ENCODE measurements at places on chromosomes 11 and 22.

DNA sequence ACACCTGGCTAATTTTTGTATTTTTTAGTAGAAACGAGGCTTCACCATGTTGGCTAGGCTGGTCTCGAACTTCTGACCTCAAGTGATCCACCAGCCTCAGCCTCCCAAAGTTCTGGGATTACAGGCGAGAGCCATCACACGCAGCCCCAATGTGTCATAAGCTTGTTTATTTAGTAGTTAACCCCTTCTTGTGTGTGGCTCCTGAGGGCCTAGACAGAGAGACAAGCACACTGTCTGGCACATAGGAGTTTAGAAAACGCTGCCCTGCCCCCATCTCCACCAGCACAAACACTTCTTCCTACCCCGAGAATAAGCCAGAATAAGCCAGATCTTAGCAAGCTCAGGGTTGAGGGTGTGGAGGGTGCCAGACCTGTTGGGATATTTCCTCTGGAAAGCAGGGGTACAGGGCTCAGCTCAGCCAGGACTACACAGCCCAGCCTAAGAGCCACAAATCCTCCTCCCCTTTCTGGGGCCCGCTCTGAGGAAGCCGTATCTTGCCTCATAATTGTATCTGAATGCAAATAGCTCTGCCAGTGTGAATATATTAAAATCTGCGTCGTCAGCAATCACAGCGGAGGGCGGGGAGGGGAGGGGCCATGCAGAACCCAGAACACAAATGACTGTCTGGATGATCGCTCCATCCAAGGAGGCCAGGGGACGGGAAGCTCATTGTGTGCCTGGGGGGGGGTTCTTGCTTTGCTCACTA, 247.3 kb downstream of the MN1 start:
- no peak for DNase-seq

- peak; percentile 30 for DNase-seq
Measured at GRCh38 chr11:69915501-69916250, 96.5 kb upstream of the FGF3 start.

- DNase-seq, result peak; percentile 43
Measured at GRCh38 chr11:30855383-30856006, 269.3 kb upstream of the MPPED2 start.

DNA sequence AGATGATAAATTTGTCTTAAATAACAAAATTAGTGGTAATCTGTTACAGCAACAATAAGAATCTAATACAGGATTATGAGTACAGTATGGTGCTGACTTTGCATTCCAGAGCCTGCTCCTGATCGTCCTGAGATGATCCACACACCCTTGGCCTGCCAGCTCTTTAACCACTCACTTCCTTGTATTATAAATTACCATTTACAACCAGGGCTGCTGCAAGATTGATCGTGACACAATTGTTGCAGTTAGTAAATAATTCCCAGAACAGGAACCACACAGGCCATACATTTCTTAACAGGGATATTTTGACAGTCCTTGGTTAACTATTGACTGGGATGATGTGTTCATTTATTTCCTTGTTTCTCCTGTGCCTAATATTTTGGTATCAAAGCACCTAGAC, 3.8 kb upstream of the CBLIF start:
- DNase-seq, result no peak

GRCh38 chr22:46499805-46500189, 37.6 kb downstream of the CELSR1 start:
- DNase-seq, result no peak

DNA sequence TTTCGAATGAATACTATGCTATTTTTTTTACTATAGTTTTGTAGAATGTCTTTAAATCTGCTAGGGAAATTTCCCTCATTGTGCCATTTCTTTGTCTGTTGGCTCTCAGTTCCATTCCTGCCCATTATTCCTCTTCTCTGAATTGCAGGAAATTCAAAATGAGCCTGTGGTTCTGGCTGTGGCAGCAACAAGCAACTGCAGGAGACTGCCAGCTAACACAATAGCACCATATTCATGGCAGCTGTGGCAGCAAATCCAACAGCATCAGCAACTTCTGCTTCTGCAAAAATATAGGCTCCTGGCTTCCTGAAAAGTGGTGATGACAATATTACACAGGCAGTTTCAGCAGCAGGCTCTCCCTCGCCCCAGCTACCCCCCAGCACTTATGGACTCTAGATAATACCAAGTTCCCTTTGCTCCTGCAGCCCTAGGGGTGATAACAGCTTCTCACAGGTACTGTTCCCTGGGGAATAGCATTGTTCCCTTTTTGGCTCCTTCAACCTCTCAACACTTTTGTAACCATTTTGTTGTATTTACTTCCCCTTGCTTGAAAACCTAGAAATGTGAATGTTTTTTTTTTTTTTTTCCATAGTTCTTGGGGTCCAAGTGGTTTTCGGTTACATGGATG, 9.3 kb downstream of the PATE4 start:
- peak; percentile 4 for DNase-seq

- peak; percentile 59 for DNase-seq
Measured at GRCh38 chr11:57249384-57250319, 12.6 kb upstream of the APLNR start.

DNA sequence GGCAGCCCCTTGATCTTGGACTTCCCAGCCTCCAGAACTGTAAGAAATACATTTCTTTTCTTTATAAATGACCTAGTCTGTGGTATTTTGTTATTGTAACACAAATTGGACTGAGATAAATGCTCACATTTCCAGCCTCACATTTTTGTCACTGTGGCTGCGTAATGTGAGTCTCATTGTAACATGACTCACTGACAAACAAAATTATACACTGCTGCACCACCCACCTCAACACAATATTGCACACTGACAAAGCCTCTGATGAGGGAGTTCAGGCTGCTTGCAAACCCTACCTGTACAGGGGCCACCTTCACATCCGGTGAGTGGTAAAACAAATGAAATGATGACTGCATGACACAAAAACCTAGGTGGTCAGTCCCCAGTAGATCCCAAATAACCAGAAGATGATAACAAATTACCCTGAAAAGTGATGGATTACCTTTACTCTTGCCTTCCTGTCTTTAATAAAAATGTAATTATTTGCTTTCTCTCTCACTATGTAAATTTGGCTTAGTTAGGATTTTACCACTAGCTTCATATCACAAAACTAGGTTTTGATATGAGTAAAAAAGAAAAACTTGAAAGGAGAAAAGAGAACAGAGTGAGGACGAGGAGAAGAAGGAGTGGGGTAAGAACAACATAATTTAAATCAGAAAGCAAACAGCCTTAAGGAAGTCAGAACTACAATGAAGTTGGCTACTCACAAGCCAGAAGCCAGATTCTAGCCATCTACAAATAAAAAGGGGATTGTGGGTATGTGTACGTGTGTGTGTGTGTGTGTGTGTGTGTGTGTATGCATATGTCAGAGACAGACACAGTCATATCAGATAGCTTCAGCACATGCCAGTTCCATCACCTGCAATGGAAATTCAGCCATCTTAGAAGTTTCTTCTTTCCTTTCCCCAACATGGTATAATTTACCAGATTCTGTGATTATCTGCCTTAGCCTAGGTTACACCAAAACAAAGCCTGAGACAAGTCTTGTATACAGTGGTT, 53.4 kb upstream of the SESN3 start:
- DNase-seq, result no peak

GRCh38 chr11:45855308-45855707, 8.0 kb downstream of the CRY2 start:
- no peak for DNase-seq

GRCh38 chr11:102414559-102414958, 38.0 kb downstream of the TMEM123 start:
- DNase-seq, result no peak

DNA sequence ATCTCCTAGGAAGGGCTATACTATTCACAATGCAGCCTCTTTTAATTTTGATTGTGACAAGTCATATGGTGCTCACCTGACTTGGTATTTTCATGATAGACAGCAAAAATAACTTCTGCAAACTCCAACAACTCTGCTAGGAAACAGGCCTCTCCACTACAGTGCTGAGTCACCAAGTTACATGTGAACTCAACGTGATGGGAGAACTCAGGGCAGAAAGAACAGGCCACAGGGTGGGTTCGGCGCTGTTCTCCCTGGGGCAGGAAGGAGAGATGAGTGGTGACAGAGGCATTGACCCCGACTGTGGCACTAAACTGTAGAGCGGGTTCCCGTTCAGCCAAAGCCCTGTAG, 76.6 kb upstream of the UCP3 start:
- no peak for DNase-seq

GRCh38 chr11:122173074-122173450, 57.0 kb upstream of the BLID start:
- no peak for DNase-seq

DNA sequence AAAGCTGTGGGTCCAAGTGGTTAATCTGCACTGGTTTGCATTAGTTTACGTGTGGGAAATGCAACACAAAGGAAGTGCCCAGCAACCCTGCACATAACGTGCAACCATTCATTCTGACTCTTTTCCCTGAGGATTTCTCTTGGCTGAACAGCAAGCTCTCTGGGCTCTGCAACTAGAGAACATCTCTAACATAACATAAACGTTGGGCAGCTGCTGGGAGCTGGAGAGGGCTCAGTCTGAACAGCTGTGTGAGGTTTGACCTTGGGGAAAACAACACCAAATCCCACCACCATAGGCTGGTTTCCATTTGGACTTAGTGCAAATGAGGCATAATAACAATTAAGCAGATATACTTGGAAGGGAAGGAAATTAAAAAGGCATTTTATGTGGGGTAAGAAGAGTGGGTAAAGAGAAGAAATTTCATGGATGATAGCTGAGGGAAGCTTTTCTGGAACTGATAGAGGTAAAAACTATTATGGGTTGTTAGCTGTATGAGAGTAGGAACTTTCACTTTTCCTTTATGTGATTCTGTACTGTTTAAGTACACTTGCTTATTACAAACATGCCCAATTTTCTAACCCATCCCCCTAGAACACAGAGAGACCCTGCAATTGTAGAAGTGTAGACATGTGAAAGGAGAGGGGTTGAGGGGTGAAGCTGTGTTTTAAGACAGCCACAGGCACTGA, 76.2 kb downstream of the SNX19 start:
- DNase-seq, result no peak

DNA sequence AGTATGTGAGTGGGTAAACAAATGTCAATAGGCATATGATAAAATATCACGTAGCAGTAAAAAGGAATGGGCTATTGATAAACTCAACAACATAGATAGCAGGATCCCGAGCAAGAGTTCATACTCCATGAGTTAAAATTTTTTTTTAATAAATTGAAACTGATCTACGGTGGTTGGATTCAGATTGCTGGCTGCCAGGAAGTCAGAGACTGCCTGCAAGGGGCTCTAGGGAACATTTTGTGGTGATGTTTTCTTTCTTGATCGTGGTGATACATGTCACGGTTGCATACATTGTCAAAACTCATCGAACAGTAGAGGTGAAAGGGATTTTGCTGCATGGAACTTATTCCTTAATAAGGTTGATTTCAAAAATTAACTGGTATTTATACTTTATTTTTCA, 62.6 kb upstream of the WNT7B start:
- no peak for DNase-seq

- no peak for DNase-seq
Measured at GRCh38 chr11:14029971-14030920, 67.7 kb downstream of the SPON1 start.

DNA sequence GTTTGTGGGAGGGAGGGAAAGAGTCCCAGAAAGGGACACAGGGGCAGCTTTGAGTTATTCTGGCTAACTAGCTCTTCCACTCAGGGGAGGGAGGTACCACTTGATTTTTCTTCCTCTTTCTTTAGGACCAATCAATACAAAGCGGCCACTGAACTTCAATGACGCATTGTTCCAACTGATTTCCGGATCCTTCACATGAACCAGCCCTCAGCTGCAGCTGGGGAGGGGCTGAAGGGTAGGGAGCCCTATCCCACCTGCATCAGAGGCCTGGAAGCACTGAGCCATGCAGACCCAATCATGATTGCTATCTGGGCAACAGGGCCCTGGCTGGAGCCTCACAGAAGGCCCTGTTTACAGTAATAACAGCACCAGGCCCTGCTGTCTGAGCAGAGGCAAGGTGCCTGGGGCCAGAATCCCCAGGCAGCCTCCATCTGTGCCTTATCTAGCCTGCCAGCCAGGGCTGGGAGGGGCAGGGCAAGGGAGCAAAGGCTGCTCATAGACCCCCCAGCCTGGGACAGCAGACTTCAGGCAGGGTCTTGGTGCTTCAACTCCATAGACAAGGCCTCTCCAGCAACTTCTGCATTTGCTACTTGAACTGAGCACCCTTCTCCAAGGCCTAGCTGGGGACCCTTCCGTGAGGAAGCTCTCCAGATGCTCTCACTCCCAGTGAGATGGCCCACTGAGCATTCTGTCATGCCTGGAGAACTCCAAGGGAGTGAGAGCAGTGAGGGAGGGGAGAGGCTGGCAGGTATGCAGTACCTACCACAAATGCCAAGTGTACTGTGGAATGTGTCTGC, 22.5 kb downstream of the CLPB start:
- peak; percentile 90 for DNase-seq

DNA sequence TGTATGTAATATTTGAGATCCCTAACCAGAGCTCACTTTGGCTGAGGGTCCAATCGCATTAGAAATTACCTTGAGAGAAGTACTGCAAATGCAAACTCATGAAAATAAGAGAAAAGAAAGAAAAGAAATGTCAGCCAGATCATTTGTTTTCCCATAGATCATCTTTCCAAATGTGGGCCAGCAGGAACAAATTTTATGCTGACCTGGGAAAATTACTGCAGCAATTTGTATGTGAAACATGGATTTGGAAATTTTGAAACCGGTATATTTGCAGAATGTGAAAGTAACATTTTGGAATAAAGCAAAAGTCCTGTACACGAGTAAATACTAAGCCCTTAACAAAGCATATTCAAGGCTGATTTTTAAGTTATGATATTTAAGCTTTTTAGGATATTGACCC, 1058.9 kb upstream of the CCDC90B start:
- DNase-seq, result no peak

DNA sequence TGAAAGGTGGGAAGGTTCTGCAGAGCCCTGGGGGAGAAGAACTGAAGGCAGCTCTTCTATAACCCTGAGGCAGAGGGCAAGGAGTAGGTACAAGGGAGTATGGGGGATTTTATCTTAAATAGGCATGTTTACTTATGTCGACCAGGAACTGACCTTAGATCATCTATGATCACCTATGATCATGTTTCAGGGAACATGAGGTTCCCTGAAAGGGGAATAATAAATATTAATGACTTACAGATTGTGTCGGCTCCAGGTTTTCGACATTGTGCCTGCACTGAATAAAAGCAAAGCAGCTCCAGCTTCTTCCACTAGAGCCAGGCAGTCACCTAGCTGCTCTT, 9.9 kb downstream of the GSTP1 start:
- no peak for DNase-seq

GRCh38 chr22:47045691-47046410, 283.4 kb downstream of the TBC1D22A start:
- no peak for DNase-seq

DNA sequence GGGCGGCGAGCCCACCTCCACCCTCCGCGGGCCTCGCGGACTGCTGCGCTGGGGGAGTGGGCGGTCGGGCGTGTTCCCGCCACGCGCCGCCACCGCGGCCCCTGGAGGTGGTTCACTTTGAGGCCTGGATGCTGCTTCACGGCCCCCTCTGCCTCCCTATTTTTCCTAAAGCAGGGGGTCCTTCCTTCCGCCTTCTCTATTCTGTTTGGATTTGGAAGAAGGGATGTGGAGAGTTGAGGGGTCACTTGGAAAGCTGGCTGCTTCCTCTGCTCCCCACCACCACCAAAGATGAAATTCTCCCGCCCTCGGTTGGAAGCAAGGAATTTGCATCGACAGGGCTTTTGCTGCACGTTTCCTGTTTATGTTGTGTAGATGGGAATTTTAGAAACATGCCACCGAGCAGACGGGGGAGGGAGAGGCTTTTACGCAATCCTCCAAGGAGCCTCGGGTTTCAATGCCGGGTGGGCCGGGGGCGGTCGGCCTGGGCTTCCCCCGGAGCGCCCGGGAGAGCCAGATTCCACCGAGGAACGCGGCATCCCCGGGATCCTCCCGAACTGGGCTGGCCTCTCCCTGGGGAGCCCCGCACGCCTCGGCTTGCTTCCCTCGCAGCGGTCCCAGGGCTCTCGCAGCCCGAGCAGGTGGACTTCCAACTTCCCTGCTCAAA, 403 bp upstream of the SBF2 start:
- DNase-seq, result no peak
